ENCODE measurements at places on chromosomes 4 and X. TPM values are rescaled to one million over a fixed set of nuclear protein-coding genes. Genes with fewer than 3 reads are reported as not detected.

Gene TREX2
- total RNA-seq = 0.29 TPM

- no peak for DNase-seq
Observed at GRCh38 chr4:24551492-24552289, 32.7 kb downstream of the DHX15 start.

Gene DCAF12L2
- 0.51 TPM for total RNA-seq

DNA sequence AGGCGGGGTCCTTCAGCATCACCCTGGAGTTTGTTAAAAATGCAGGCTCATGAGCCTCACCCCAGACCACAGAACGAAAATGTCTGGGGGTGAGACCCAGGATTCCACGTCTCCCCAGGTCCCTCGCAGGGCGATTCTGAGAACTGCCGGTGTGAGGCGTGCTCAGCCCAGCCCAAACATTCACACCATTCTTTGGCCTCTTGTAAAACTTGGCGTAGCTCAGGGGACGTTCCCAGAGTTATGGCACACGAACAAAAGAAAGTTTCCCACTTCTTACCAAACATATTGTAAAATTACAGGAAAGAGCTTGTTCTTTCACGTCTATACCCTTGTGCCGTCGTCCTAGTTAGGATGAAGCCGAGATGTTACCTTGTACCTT lies 12.9 kb downstream of the CD99 start:
- DNase-seq = no peak

DNA sequence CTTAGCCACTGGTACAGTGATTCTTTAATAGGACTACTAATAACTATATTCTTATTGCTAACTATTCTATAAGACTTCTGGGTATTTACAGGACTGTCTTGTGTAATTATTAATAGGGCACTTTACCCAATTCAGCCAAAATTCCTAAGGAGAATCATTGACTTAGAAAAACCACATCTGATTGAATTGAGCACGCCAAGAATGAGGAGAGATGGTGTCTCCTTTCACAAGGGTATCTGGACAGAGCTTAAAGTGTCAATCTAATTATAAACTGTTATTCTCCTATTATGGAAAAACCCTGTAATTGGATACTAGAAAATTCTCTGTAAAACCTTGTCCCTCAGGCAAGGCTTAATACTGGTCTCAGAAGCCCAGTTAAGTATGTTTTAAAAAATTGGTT lies 111.1 kb upstream of the TLL1 start:
- no peak for DNase-seq

Gene SMR3B
- not detected for total RNA-seq

Gene PAGE3
- not detected for total RNA-seq

Measured in glutamatergic neuron (in vitro differentiated cells).